ENCODE measurements at places on chromosomes 11 and 22. TPM values are rescaled to one million over a fixed set of nuclear protein-coding genes. Genes with fewer than 3 reads are reported as not detected.

- H3K27me3 ChIP-seq = no peaks in the 10 kb centered on the region
- H3K36me3 ChIP-seq = peaks cover 46% of the 10 kb centered on the region
- no peak overlapping the region for H3K4me3 ChIP-seq
- H3K27ac ChIP-seq = peak overlapping the region; percentile 64
- no peak for DNase-seq
These were observed 15.2 kb downstream of the UFD1 start for GRCh38 chr22:19463491-19464469.

- no peaks in the 10 kb centered on the region for H3K27me3 ChIP-seq
- H3K4me1 ChIP-seq = peaks cover 26% of the 10 kb centered on the region
- H3K4me3 ChIP-seq = no peak overlapping the region
- DNase-seq = no peak
These were observed 36.4 kb upstream of the PTPRJ start for GRCh38 chr11:47943721-47944586.

GRCh38 chr11:68974421-68975194 lies 6.2 kb downstream of the MRGPRD start:
- no peak overlapping the region for H3K4me3 ChIP-seq
- H3K27ac ChIP-seq = no peak overlapping the region
- H3K4me1 ChIP-seq = no peaks in the 10 kb centered on the region
- no peak for DNase-seq
- peaks cover 7% of the 10 kb centered on the region for H3K27me3 ChIP-seq
- no peaks in the 10 kb centered on the region for H3K36me3 ChIP-seq

DNA sequence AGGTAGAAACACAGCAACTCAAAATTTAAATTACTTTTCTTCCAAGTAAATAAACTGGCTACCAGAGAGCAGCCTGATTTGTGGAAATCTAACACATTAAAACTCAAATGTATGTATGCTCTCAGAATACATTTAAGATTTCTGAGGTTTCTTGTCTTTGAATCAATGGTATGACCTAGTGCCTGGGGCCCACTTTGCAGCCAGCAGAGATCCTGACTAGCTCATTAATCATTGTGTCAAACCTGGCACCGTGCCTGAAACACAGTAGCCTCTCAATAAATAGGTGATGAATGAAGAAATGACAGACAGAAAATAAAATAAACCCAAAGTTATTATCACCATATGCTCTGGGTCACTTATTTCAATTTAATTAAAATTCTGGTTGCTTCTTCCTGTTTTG lies 176.2 kb upstream of the FAT3 start:
- no peaks in the 10 kb centered on the region for H3K36me3 ChIP-seq
- H3K4me1 ChIP-seq = no peaks in the 10 kb centered on the region
- DNase-seq = no peak
- no peak overlapping the region for H3K4me3 ChIP-seq
- H3K27me3 ChIP-seq = no peaks in the 10 kb centered on the region
- H3K27ac ChIP-seq = no peak overlapping the region

DNA sequence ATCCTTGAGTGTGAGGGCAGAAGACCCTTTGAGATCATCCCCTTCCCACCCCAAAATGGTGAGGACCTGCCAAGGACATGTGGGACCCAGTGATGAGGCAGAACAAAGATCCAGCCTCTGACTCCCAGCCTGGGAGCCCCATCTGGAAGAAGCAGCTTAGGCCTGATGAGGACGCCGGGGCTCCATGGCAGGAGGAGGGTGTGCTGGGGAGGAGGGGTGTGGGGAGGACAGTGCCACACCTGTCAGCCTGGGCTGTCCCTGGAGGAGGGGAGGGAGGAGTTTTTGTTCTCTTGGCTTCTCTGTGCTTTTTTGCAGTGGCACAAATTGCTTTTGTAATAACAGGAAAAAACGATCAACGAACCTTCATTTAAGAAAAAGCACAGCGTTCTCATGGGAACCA lies 44.4 kb upstream of the DAGLA start:
- no peak for DNase-seq
- no peaks in the 10 kb centered on the region for H3K4me1 ChIP-seq
- no peak overlapping the region for H3K4me3 ChIP-seq
- H3K27me3 ChIP-seq = peaks cover 3% of the 10 kb centered on the region
- H3K36me3 ChIP-seq = no peaks in the 10 kb centered on the region

DNA sequence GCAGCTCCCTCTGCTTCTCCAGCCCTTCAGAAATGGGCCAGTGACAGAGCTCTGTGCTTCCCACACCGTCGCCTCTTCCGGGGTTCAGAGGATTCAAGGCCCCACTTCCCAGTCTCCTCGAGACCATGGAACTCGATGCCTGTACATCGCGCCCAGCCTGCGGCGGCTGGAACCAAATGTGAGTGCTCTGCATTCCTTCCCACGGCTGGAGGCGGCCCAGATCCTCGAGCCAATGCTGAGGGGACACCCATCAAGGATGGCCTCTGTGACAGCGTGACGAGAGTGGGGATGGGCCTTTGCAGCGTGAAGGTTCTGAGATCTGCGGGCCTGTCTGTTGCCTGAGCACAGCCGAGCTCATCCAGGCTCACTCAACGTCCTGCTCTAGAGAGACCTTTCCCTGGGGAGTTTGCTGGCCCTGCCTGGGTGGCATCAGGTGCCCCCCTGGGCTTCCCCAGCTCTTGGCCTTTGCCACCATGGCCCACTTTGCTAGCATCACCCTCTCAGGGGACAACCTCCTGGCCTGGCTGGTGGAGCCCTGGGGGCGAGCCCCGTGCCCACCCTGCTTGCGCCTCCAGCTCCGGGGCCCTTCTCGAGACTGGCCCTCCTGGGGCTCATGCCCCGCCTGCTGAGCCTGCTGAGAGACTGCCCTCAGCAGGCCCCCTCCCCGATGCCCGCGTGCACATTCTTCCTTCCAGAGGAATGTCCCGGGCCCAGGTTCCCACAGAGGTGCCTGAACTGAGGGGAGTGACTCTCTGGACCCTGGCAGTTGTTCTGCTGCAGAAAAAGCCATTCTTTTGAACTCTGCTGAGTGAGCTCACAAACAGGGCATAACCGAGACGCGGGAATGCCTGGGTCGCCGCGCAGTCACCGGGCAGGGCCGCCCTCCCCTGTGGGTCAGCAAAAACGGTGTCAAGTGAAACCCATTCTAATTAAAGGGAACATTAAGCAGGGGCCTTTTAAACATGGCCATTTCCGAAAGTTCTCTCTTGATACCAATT lies 7.3 kb upstream of the MYEOV start:
- peaks cover 3% of the 10 kb centered on the region for H3K27me3 ChIP-seq
- H3K4me3 ChIP-seq = no peak overlapping the region
- H3K36me3 ChIP-seq = no peaks in the 10 kb centered on the region
- H3K27ac ChIP-seq = no peak overlapping the region
- no peaks in the 10 kb centered on the region for H3K4me1 ChIP-seq
- no peak for DNase-seq

Gene CFAP300
- total RNA-seq = not detected

DNA sequence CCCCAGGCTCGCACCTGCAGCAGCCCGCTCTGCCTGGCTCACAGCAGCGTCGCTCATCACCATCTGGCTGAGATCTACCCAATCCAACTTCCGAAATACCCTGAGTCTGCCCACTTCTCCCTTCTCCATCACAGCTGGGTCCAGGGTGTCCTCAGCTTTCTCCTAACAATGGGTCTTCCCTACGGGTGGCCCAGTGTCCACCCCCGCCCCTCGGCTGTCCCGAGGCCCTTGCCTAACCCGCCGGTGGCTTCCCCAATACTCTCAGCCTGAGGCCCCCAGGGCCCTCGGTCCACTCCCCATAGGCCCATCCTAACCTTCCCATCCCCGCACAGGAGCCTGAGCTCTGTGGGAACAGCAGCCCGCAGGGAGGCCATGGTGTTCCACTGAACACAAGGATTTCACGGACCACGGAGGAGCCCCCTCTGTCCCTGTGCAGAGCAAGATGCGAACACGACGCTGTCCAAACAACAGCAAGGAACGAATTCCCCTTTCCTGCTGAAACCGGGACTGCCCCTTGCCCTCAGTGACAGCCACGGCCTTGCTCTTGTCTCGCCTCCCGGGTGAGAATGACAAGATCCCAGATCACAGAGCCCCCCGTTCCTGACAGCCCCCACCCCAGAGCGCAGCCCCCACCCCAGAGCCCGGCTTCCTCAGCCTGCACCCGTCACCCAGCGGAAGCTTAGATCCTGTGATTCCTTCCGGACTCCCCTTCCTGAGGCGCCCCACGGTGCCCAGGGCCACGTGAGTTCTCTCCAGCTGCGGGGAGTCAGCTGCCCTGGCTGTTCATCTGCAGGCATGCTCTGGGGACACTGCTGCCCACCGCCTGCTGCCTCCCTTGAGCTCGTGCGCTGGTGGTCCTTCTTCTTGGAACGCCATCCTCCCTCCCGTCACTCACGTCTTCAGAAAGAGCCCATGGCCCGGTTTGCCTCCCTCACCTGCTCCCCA lies 48.8 kb upstream of the CARS1 start:
- no peaks in the 10 kb centered on the region for H3K4me1 ChIP-seq
- H3K36me3 ChIP-seq = no peaks in the 10 kb centered on the region
- no peaks in the 10 kb centered on the region for H3K27me3 ChIP-seq
- H3K4me3 ChIP-seq = no peak overlapping the region
- no peak for DNase-seq

DNA sequence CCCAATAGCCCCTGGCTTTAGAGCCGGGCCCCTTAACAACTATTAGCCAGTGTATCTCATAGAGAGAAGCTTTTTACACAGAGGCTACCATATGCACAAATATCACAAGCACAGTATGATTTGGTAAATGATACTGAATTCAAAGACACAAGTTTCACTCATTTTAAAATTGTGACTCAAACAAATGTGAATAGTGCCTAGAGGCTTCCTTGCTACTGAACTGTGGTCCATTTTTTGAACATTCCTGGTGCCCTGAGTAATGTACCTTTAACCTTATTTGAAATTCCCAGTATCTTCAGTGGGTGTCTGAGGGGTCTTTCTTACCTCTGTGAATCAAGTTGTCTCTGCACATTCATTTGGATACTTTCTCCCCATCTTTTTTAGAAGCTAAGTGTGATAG lies 156.2 kb downstream of the MAML2 start:
- no peak for DNase-seq
- H3K4me3 ChIP-seq = no peak overlapping the region
- H3K27me3 ChIP-seq = no peaks in the 10 kb centered on the region
- no peak overlapping the region for H3K27ac ChIP-seq
- peaks cover 10% of the 10 kb centered on the region for H3K36me3 ChIP-seq

- no peak overlapping the region for H3K4me3 ChIP-seq
- no peaks in the 10 kb centered on the region for H3K27me3 ChIP-seq
- no peaks in the 10 kb centered on the region for H3K36me3 ChIP-seq
- no peak overlapping the region for H3K27ac ChIP-seq
These were observed 25.8 kb downstream of the MACROD1 start for GRCh38 chr11:64140082-64140481.

DNA sequence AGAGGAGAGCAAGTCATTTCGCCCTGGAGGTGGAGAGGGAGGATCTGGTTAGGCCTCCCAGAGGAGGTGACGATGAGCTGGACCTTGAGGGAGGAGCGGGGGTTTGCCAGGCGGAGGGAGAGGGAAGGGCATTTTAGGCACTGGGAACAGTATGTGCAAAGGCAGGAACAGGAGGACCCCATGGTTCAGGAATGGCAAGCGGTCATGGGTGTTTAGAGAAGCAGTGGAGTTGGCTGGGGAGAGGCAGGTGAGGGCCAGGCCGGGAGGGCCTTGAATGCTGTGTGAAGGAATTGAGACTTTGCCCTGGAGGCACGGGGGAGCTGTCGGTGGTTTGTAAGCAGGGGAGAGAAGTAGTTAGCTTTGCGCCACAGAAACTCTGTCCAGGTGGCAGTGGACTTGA lies 10.3 kb downstream of the PRDM11 start:
- no peak for DNase-seq
- H3K27ac ChIP-seq = no peak overlapping the region
- no peaks in the 10 kb centered on the region for H3K36me3 ChIP-seq
- H3K4me1 ChIP-seq = peaks cover 1% of the 10 kb centered on the region
- H3K27me3 ChIP-seq = no peaks in the 10 kb centered on the region
- no peak overlapping the region for H3K4me3 ChIP-seq

Gene MYOD1
- total RNA-seq = not detected

- DNase-seq = no peak
- no peaks in the 10 kb centered on the region for H3K36me3 ChIP-seq
- H3K27me3 ChIP-seq = no peaks in the 10 kb centered on the region
- no peak overlapping the region for H3K4me3 ChIP-seq
- H3K27ac ChIP-seq = no peak overlapping the region
These were observed 298.4 kb upstream of the PDGFD start for GRCh38 chr11:104462341-104462740.

GRCh38 chr11:86120807-86121206 lies 51.9 kb upstream of the PICALM start:
- H3K4me1 ChIP-seq = peaks cover 38% of the 10 kb centered on the region
- H3K27me3 ChIP-seq = no peaks in the 10 kb centered on the region
- no peak overlapping the region for H3K4me3 ChIP-seq
- H3K27ac ChIP-seq = no peak overlapping the region
- H3K36me3 ChIP-seq = peaks cover 7% of the 10 kb centered on the region

DNA sequence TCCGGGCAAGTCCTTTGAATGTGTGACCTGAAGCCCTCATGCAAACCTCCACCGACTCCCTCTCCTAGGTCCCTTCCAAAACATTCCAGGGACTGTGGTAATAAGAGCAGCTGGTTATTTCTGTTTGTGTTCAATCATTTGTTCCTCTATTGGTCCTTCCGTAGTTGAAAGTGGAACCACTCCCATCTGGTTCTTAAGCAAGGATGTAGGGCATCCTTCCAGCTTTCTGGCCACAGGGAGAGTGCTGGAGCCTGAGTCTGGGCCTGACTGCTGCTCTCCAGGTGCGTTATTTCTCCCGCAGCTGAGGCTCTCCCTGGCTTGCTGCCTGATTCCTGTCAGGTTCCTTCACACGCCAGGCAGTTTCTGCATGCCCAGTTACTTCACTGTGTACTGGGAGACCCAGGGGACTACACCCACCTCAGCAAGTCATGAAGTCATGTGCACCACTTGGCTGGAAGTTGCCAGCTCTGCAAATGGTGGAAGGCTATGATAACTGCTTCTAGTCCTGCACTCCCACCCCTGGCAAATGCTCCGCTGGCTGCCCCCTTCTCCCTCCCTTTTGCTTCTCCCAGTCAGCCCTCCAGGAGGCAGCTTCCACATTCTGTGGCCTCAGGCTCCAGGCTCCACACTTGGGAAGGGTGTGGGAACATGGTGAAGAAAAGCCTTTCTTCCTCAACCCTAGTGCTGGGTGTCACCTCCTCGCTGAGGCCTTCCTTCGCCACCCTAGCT lies 4.0 kb upstream of the ALX4 start:
- no peak overlapping the region for H3K27ac ChIP-seq
- no peaks in the 10 kb centered on the region for H3K36me3 ChIP-seq
- H3K4me3 ChIP-seq = no peak overlapping the region
- H3K27me3 ChIP-seq = peaks cover 97% of the 10 kb centered on the region
- H3K4me1 ChIP-seq = peaks cover 9% of the 10 kb centered on the region

- H3K4me1 ChIP-seq = peaks cover 51% of the 10 kb centered on the region
- peak; percentile 87 for DNase-seq
- H3K36me3 ChIP-seq = peaks cover 35% of the 10 kb centered on the region
- peak overlapping the region; percentile 88 for H3K4me3 ChIP-seq
These were observed 2.6 kb downstream of the TBC1D10A start for GRCh38 chr22:30324014-30324730.

GRCh38 chr11:34869425-34869824 lies 46.8 kb downstream of the APIP start:
- H3K36me3 ChIP-seq = no peaks in the 10 kb centered on the region
- no peak overlapping the region for H3K4me3 ChIP-seq
- H3K27ac ChIP-seq = no peak overlapping the region
- no peaks in the 10 kb centered on the region for H3K4me1 ChIP-seq

DNA sequence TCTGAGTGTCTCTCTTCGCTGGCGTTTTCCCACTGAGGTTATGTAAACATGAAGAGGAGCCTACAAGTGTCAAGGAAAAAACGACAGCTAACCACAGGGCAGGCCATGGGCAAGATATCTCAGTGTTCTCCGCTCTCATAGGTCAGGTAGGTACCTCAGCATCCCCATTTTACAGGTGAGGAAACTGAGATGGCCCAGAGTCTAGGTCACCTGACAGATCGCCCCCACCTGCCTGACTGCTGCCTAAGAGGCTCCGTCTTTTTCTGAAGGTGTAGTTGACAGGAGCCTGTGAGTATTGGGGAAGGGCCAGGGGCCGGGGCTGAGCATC lies 847 bp upstream of the NDUFA6 start:
- no peak for DNase-seq
- H3K4me3 ChIP-seq = peak overlapping the region; percentile 85
